ENCODE measurements at places on chromosomes 12 and 14. TPM values are rescaled to one million over a fixed set of nuclear protein-coding genes. Genes with fewer than 3 reads are reported as not detected.

VEZT gene
- total RNA-seq, result 63.1 TPM

IFI27L1 gene
- total RNA-seq, result 48.0 TPM

ADAM21 gene
- not detected for total RNA-seq

DPF3 gene
- total RNA-seq, result 0.29 TPM

PFKM gene
- total RNA-seq, result 81.3 TPM

GARIN6 gene
- not detected for total RNA-seq

GDF3 gene
- not detected for total RNA-seq

CLEC7A gene
- 0.09 TPM for total RNA-seq

KLHDC1 gene
- 2.0 TPM for total RNA-seq
